NCI-H526 treated with DMSO at 0.1 percent for 48 hours (cell line): ENCODE measurements at places on chromosomes 13 and 19.

DNA sequence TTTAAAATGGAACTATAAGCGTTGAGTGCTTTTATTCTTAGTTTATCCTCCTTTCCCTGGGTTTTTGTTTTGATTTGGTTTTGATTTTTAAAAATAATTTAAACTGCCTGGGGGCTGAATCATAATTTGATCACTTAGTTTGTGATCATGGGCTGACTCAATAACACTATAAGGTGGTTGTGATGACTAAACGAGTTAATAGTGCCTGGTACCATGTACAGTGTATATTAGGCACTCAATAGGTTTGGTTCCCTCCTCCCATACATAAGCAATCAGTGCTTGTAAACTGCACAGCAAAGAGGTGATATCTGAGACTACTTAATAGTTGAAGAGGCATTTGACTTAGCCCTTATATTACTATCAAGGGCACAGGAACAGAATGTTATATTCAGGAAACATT, 200.9 kb upstream of the RFC3 start:
- no peak for DNase-seq

DNA sequence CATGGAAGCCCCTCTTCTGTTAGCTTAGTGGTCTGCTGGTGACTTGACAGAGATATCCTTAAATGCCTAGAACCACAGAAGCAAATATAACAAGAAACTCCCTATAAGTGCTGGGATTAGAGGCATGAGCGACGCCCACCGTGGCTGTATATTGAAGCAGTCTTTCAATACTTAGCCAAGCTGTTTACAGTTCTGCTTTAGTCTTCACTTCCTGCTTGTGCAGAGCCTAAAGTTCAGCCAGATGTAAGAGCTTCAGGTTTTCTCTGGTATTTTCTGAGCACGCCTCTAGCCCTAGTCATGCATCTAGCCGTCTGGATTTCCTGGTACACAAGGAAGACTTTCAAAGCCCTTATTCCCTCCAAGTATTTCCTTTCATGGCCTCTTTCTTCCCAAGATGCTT, 28.5 kb downstream of the TRPM4 start:
- no peak for DNase-seq

DNA sequence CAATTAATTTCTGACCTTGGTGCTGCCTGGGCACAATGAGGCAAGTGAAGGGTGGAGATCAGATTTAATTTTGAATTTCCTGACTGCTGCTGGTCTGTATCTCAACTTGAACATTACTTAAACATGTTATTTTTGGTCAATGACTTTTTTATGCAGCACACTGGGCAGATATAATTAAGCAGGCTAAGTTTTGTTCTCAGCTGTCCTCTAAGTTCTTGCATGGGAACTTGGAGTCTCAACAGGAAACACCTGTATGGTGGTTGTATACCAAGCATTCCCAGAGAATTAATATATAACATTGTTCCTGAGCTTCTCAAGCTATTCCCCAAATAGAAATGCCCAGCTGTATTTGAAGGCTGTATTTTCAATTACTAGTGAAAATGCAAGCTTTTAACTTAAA, 113.5 kb upstream of the EDNRB start:
- DNase-seq, result no peak

DNA sequence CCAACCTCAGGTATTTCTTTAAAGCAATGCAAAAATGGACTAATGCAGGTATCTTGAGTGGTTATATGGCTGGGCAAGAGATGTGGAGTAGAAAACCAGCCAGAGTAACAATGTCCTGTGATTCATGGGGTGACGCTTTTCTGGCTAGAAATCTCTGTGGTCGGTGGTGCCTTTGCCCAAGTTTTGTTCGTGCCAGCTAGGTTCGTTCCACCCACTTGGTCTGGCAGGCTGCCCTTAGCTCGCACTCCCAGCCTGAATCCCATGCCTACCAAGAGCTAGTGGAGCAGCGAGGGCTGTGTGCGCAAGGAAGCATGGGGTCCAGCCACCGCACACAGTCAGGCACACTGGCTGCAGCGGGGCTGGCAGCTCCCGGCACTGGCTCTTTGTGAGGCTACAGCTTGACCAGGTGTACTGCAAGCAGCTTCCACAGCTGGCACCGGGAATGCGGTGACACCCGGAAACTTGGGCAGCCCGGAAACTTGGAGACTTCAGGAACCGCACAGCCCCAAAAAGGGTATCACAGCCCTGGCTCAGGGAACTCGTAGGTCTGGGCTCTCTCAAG, 349.6 kb upstream of the PCDH20 start:
- DNase-seq, result no peak

- DNase-seq, result no peak
Measured at GRCh38 chr13:102708991-102709390, 14.1 kb upstream of the METTL21C start.

- DNase-seq, result peak; percentile 33
Measured at GRCh38 chr19:49677901-49678674, 1.0 kb downstream of the PRMT1 start.

- no peak for DNase-seq
Measured at GRCh38 chr13:21960108-21960507, 289.2 kb downstream of the FGF9 start.

- no peak for DNase-seq
Measured at GRCh38 chr19:50844296-50844935, 10.3 kb upstream of the KLK3 start.

GRCh38 chr19:45574526-45574925, 10.1 kb downstream of the OPA3 start:
- no peak for DNase-seq

- no peak for DNase-seq
Measured at GRCh38 chr13:24353736-24354135, 44.4 kb downstream of the C1QTNF9 start.

DNA sequence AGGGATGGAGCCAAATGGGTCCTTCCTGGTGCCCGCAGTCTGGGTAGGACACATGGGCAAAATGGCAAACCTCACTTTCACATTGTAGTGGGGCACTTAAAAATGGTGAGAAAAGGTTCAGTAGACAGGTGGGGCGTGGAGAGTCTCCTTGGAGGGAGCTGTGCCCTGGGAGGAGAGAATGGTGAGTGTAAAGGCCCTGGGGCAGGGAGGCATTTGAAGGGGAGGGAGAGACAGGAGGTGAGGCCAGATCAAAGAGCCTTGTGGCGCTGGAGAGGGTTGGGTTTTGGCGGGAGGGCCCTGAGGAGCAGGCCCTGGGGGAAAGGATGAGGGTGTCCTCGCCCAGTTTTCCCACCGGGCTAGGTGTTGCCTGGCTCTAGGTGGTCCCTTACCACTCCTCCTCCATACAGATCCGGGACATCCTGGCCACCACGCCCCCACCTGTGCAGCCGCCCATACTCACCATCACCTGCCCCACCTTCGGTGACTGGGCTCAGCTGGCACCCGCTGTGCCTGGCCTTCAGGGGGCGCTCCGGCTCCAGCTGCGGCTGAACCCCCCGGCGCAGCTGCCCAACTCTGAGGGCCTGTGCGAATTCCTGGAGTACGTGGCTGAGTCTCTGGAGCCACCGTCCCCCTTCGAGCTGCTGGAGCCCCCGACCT, 6.3 kb downstream of the MAP1S start:
- no peak for DNase-seq

DNA sequence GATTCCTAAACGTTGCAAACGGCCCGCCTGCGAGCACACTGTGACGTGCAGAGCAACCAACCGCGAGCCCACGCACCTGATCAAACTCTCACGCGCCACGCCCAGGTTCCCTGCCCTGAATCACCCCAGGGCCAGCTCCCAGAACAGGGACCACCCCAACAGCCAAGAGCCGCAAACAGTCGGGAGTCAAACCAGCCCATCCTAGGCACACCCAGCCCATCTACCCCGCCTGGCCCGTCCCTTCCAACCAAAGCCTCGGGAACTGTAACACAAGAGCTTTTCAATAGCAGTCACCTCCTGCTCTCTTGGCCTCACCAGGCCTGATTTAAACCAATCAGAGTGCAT, 8.9 kb downstream of the PIP5K1C start:
- DNase-seq, result no peak

DNA sequence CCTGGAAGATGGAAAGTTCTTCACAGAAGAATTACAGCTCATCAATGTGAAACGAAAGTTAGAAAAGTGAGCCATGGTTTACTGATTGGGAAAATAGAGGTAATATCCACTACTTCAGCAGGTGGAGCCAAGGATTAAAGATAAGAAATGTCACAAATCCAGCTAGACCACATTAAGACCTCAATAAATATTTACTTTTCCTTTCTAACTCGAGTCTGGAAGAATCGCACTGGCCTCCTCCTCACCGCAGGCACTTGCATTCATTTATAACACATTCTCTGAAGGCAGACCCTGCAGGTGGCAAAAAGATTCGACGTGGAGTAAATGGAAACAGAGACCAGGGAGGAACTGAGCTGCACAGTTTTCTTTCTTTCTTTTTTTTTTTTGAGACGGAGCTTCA, 7.4 kb downstream of the SLC35E1 start:
- no peak for DNase-seq

- no peak for DNase-seq
Measured at GRCh38 chr19:10115392-10116084, 4.0 kb downstream of the P2RY11 start.

DNA sequence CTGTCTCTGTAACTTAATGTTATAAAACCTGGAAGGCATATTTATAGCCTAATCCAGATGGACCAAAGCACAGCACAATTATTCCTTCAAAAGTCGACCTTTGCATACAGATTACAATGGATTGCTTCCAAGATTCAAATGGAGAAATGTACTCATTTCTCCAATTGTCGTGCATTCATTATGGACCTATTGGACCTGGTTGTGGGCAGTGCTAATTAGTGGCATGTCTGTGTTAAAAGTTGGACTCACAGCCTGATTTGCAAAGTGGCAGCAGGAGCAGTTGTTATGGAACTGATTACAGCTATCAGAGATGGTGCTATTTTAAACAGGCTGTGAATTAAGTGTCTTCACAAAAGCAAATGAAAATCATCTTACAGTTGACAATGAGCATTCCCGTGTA, 1529.3 kb upstream of the SLC10A2 start:
- DNase-seq, result no peak

DNA sequence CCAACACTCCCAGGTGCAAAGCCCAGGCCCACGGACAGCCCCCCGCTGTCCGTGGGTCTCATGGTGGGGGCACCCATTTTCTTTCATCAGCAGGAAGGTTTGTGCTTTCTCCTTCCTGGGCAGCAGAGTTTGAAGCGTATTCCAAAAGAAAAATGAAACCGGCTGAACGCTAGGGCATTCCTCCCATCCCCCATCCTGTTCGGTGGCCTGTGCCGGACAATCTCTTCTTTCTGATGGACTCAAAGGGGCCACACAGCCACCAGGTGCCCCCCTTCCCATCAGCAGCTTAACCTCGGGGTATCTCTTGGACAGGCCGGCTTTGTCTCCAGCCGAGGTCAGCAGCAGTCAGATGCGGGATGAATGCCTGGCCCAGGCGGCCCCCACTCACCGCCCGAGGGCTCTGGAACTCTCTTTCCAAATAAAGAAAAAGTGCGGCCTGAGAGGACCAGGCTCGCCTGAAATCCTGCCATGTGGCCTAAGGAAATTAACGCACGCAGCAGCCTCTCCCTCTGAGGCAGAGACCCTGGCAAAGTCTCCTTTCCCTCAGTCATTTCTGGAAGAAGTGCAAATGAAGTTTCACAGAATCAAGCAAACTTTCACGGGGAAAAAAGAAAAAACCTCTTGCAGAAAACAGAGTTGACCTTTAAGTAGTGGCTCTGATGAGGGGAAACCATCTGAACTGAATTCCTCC, 67.8 kb downstream of the RASA3 start:
- DNase-seq, result no peak

GRCh38 chr19:51760697-51761356, at the start of gene FPR2:
TSS of gene FPR2 (plus strand) at chr19:51761180. CDS start at chr19:51768659, 7,479 bp downstream.
- no peak for DNase-seq

- no peak for DNase-seq
Measured at GRCh38 chr13:95678967-95679366, 2.0 kb downstream of the DNAJC3 start.

DNA sequence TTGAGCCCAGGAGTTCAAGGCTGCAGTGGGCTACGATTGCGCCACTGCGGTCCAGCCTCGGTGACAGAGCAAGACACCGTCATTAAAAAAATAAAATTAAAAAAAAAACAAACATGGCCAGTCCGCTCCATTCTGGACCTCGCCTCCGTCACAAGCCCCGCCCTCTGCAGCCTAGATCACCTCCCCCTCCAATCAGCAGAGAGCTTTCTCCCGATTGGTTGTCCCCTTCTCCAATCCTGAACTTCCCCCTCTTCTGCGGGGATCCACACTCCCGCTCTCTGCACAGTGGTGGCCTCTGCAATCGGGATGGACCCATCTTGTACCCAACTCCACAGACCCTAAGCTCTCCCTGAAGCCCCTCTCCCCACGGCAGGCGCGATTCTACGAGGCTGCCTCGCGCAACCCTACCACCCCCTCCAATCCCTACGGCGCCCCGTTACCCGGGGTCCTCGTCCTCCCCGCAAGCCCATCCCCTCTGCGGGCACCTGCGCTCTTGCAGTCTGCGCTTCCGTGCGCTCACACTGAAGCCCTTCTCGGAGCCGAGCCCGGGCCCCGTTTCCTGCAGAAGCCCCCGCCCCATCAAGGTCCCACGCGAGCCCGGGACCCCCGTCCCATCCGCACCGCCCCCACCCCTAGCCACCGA, 540 bp downstream of the TMEM160 start:
- DNase-seq, result peak; percentile 67

GRCh38 chr19:42497492-42498168, 30.7 kb downstream of the CEACAM1 start:
- DNase-seq, result peak; percentile 83

- no peak for DNase-seq
Measured at GRCh38 chr19:43781630-43782310, 997 bp upstream of the KCNN4 start.

DNA sequence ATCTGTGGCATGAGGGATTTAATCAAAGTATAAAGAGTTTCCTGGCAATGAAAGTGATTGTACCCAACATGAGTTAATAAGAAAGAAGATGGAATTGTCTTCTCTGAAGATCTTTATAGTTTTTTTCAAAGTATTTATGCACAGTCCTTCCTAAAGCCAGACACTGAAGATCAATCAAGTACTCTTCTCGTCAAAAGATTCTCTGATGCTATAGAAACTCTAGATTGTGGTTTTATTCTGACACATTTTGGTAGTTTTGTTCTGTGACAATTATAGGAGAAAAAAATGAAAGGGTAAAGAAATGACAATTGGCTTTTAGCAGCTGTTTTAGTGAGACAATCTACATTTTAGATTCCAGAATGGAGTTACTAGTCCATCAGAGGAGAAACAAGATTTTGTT, 10.4 kb upstream of the ENOX1 start:
- DNase-seq, result no peak

GRCh38 chr19:10403137-10404021, at the start of gene CDC37:
TSS of gene CDC37 (minus strand) at chr19:10403542. CDS start at chr19:10403479, 63 bp downstream.
- peak; percentile 65 for DNase-seq

- no peak for DNase-seq
Measured at GRCh38 chr19:58079792-58080191, 18.2 kb downstream of the ZSCAN18 start.

- no peak for DNase-seq
Measured at GRCh38 chr13:63541336-63541735, 2125.7 kb upstream of the PCDH20 start.

- no peak for DNase-seq
Measured at GRCh38 chr13:93767917-93768409, 541.4 kb downstream of the GPC6 start.

GRCh38 chr19:46133777-46134241, 9.3 kb upstream of the IGFL3 start:
- no peak for DNase-seq

- DNase-seq, result peak; percentile 83
Measured at GRCh38 chr13:22801402-22802003, 379.3 kb upstream of the SGCG start.
